Stimulated activated CD8-positive, alpha-beta memory T cell treated with anti-CD3 and anti-CD28 coated beads, Interleukin-15, amount 100 ng/mL, for 48 hours (primary cell): ENCODE measurements at places on chromosomes 3 and 15.

GRCh38 chr15:61155741-61156700 is 73.1 kb downstream of the RORA start:
- no peak for DNase-seq

DNA sequence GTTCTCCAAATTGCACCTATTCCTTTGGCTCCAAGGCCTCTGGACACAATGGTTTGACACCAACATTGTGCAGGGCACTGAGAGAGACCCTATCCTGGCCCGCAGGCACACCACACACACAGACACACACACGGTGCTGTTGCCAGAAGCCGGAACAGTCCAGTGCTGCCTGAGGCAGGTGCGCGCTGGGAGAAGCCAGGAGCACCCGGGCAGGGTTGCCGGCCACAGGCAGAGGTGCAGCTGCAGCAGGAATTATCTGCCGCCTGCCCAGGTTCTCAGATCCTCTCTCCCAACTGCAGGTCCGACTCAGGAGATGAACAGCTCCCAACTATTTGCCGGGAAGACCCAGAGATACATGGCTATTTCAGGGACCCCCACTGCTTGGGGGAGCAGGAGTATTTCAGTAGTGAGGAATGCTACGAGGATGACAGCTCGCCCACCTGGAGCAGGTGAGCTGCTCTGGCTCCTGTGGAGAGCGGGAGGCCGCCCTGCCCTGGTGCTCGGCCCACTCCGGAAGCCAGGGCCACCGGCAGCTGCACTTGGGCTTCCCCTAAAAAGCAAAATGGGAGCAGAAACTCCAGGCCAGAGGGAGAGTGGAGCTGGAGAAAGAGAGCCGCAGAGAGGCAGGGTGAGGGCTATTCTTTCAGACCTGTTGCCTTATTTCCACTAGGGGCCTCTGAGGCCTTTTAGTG is 42.9 kb downstream of the CHDH start:
- no peak for DNase-seq

- DNase-seq: no peak
Observed at GRCh38 chr3:58249358-58250092, 11.9 kb downstream of the ABHD6 start.

DNA sequence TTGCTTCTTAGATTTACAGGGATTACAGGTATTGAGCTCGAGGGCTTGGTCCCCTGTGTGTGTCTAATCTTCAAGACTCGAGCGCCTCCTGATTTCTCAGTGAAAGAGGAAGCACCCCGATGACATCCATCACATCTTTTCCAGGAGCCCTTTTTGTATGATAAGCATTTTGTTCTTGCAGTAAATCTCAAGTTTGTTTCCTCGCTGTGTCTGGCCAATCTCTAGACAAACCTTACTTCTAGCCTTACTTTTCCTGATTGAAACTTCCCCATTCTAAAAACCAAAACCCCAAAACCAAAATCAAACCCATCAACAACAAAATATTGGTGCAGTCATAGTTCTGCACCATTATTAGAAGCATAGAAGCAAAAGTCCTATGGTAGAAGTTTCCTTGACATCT is 286.0 kb downstream of the NFKBIZ start:
- DNase-seq: no peak

- no peak for DNase-seq
Observed at GRCh38 chr3:193552923-193553322, 1.8 kb downstream of the ATP13A4 start.

DNA sequence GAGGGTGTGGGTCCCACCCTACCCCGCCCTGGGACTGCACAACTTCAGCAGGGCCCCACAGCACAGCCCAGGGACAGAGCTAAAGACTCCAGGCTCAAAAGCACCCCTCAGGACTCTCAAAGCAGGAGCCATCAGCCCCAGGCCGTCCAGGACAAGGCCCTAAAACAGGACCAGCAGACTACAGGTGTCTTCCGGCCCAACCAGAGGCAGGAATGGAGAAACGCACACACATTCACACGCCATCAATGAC is 26.1 kb downstream of the ATRIP start:
- DNase-seq: no peak

GRCh38 chr3:102670986-102671385 is 236.2 kb downstream of the ZPLD1 start:
- no peak for DNase-seq

DNA sequence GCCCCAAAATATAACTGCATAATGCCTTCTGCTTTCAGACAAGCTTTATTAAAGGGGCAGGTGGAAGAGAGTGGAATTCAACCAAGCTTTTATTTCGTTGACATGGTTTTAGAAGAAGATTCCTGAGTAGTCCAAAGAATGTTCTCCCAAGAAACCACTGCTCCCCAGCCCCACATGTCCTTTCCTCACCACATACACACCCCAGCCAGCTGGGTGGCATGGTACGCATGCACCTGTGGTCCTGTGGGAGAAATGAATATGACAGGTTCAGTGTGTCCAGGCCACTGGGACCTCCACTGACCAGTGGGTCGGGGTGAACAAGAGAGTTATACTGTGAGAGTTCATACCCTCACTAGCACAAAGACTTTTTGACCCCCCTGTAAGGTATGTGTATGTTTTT is 30.2 kb downstream of the ARID3B start:
- no peak for DNase-seq

DNA sequence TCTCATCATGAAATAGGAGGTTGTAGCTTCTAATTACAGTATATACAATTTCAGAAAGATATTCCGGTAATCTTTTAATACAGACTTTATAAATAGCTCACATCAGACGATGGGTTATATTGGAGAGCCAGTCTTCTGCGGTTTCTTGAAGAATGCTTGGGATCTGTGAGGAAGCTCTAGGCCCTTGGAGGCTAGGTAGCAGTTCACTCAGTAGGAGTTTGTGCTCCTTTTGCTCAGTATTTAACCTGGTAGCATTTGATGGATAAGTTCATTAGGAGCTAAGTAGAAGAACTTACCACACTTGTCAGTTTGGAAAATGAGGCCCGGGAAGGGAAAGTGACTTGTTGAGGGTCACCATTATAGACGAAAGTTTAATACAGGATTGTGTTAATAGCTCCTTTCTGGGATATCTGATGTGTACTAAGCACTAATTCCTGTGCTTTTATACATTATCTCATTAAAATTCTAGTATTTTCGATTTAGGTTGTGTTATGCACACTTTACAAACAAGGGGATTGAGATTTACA is 2.8 kb downstream of the FNDC3B start:
- no peak for DNase-seq

DNA sequence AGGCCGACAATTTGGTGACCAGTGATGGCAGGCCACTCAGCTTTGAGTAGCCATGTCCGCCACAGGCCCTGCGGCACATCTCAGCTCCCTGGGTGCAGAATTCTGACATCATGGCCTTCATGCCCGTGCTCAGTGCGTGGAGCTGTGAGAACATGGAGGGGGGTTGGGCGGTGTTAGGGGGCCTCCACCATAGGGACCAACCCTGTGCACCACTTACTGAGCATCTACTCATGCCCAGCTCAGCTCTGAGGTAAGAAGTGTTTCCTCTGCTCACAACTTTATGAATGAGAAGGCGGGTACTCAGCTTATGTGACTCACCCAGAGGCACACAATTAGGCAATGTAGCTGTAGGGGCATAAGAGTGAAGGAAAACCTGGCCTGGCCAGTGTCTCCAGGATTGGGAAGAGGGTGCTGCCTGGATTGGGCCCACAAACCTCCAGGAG is 10.5 kb downstream of the ACOX2 start:
- no peak for DNase-seq

DNA sequence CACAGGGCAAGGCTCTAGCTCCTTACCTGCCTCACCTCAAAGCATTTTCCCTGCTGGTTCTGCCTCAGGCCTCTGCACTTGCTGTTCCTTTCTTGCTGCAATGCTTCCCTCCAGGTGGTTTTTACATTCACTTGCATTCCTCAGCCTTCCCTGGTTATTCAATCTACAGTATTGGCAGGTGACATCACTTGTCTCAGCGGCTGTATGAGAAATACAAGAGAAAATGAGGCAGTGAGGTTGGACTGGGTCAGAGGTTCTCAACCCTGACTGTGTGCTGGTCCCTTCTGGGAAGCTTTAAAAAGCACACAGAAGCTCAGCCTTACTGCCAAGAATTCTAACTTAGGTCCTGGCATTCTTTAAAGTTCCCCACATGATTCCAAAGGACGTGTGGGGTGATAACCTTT is 26.7 kb downstream of the SIAH2 start:
- no peak for DNase-seq

DNA sequence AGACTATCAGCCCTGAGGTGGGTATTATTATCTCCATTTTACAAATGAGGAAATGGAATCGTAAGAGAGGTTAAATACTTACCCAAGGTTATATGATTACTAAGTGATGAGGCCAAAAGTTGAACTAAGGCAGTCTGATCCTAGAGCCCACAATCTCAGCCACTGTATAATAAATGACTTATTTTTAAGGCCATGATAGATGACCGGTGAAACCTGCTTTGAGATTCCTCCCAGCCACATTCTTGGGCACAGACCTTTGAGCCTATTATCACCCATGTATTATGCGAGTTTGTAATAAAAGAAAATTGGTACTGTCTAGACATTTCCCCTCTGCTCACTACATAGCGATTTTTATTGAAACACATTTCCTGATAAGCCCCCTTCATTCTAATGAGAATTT is 37.4 kb downstream of the POLQ start:
- DNase-seq: no peak

DNA sequence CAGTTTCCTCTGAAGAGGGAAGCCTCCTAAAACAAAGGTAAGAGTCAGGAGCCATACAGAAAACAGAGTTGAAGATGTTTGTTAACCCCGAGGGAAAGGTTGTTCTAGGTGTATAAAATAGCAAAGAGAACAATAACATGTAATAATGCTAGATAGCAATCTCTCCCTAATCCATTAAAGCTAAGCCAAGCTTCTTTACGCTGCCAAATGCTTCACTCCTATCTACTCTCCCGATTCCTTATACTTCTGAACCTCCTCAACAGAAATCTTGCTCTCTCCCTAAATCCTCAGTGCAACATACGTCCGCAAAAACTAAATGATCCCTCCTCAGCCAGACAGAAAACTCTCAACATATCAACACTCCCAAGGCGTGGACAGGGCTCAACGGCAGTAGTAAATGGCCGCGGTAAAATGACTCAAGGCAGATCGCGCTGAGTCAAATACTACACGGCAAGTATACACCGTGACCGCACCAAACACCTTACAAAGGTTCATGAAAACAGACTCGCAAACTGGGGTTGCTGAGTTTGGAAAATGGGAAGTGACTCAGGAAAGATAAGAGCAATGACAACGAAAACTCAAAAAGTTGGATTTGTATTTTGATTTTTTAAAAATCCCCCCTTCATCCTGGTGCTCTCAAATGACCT is 682 bp downstream of the CLDND1 start:
- DNase-seq: no peak

GRCh38 chr15:77143616-77144015 is 72.7 kb upstream of the TSPAN3 start:
- DNase-seq: no peak

- no peak for DNase-seq
Observed at GRCh38 chr15:67253549-67254237, 768 bp downstream of the AAGAB start.

- no peak for DNase-seq
Observed at GRCh38 chr3:197428952-197429351, 126.8 kb downstream of the BDH1 start.

- DNase-seq: no peak
Observed at GRCh38 chr3:142779591-142779990, 55.8 kb downstream of the TRPC1 start.

GRCh38 chr3:195195321-195196209 is 75.4 kb downstream of the XXYLT1 start:
- DNase-seq: no peak

GRCh38 chr3:107221856-107222255 is 155.4 kb upstream of the CCDC54 start:
- no peak for DNase-seq

DNA sequence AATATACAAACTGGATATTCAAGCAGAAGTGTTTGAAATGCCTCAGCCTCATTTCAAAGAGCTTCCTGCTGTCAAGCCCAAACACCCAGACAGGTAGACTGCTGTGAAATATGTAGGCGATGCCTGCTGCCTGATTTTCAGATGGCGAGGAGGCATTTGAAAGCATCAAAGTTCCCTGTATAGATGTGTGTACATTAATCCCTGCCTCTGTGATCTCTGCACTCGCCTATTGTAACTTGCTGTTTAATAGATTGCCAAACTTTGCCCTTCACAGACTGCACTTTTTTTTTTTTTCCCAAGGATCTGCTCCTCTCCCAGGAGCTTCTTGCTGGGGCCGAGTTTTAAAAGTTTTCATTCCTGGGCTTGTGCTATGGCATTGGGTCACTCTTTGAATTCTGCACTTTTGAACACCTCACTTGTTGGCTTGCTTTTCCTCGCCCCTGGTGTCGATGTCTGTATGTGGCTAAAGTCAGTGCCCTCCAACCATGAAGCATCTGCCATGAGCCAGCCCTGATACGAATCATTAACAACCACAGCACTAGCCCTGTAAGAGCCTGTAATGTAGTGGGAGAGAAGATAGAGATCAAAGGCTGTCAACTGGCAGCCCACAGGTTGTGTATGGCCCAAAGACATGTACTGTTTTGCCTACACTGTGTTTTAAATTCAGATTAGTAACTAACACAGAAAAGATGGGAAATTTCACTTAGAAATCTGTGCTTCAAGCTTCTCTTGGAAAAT is 287.6 kb upstream of the ICE2 start:
- no peak for DNase-seq

DNA sequence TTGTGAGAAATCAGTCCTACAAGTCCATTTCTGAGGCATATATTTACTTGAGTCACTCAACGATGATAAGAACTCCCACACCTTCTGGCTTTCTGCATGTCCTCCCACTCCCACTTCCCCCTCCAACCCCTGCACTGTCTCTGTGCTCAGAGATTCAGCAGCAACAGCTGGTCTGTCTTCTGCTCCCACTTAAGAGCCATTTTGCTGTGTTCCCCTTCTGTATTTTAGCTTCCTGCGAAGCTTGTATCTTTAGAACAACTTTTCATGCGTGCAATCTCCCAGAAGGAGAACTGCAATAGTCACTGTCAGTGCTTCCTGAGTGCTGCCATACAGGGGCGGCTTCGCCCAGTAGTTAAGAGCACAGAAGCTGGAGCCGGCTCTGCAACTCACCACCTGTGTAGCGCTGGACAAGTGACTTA is 90.0 kb upstream of the SPATA12 start:
- no peak for DNase-seq

DNA sequence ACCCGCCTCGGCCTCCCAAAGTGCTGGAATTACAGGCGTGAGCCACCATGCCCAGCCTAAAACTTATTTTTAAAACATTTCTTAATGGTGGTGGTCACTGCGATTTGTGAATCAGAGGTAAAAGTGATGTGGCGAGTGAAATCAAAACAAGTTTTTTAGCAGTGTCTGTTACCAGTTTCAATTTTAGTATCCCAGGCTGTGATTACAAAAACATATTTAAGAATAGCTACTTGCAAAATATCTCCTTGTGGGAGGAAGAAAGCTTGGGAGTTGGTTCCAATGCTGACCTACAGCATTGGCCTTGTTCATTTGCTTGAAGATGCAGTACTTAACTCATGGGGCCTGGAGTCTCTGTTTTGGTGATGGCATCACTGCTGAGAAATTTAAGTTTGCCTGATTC is 4.5 kb downstream of the RAB7A start:
- DNase-seq: no peak

- DNase-seq: no peak
Observed at GRCh38 chr15:72737723-72738122, 45.8 kb downstream of the ADPGK start.
